ENCODE measurements at places on chromosomes 2 and 18.

- no peak for DNase-seq
Observed at GRCh38 chr18:26468931-26469340, 79.4 kb downstream of the KCTD1 start.

- no peak for DNase-seq
Observed at GRCh38 chr2:172510088-172510487, 45.8 kb upstream of the PDK1 start.

DNA sequence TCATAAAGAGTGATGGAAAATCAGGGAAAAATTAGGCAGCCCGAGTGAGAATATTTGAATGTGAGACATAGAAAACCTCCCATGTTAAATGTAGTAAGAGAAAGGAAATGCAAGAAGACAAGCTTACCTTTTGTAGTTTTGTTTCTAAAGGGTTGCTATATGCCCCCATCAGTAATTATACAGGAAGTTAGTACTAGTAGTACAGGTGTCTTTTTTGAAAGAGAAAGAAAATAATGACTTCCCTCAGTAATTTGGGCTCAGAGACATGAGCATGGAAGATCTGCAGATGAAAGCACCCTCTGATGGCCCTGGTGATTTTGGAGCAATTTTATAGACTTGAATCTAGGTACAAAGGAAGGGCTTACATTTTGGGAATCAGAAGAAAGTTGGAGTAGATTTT is 80.8 kb downstream of the RHBDD1 start:
- no peak for DNase-seq

DNA sequence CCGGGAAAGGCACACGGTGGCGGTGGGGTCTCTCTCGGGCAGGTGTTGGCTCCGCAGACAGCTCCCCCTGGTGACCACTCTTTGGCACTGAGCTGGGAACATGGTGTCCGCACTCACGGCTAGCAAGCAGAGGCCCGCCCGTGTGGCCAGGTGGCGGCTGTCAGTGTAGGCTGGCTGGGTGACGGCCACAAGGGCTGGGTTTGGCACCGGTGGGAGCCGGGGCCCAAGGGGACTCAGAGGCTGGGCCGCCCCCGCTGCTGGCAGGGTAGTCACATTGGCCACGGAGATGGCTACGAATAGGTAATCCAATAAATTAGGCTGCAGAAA is 1071.7 kb downstream of the RPIA start:
- no peak for DNase-seq

DNA sequence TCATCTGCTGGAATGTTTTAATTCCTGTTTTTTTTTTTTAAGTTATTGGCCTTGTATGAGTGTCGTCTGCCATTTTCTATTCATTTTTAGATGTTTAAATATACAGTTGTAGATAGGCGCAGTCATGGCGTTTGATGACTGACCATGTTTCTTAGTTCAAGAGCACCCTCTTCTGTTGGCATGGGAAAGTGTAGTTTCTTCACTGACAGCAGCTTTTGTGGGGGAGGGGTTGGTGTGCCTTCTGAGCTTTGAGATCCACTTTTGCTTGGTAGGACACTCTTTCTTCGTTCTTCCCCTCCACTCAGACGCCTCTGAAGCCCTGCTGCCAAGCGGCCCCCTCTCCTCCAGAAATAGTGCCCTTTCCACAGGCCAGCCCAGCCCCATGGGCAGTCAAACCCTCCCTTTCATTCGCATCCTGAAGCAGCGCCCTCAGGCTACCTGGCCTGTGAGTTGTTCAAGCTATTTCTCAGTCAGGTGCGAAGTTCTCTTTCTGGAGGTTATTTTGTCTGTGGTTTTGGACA is 492.0 kb downstream of the TNS1 start:
- peak; percentile 56 for DNase-seq

DNA sequence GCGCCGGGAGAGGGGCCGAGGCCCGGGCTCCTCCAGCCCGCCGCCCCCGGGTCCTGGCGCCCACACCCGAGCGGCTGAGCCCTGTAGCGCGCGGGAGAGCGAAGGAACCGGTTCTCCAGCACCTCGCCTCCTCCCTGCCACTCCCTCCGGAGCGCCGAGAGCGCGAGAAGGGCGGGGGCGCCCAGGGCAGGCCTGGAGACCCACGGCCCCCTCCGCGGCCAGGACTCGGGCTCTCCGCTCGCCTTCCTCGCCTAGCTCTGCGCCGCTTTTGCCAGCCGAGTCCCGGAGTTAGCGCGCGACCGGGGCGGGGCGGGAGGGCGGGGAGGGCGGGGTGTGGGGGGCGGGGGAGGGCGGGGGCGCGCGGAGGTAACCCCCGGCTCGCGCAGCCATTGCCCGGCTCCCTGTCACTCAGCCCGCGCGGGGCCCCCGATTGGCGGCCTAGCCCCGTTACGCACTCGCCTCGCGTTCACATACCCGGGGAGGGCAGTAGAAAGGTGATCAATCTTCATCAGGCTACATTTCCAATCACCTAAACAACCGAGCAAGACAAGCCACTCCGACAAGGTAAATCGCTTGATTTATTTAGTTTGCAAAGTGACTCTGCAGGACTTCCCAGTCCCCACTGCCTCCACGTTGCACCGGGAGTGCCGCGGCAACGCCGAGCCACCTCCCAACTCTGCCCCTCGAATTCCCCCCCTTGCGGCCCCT is at the start of gene OTX1:
Gene OTX1, plus strand, starts transcription at position 497 of the 708 bp plus-strand sequence. CDS start 2,161 bp downstream, outside the sequence.
- no peak for DNase-seq
